Fibroblast of skin of abdomen (primary cell): ENCODE measurements at places on chromosomes 3 and 15.
A peak's percentile ranks its signal among the peaks of the same experiment; 100 is the strongest.

DNA sequence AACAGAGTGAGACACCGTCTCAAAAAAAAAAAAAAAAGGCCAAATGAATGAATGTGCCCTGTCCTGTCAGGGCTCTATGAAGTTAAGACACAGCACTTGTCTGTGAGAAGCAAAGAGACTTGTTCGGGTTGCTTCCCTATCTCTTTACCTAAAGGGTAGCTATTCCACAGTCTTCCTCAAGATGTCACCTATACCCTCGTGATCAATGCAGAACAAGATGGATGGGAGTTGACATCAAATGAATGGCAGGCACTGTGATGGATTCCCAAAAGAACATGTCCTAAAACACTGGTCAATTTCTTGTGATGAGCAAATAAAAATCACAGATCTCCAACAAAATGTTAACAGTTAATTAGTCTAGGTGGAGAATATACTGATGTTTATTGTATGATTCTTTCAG lies 9.5 kb downstream of the TADA3 start:
- no peak for DNase-seq

DNA sequence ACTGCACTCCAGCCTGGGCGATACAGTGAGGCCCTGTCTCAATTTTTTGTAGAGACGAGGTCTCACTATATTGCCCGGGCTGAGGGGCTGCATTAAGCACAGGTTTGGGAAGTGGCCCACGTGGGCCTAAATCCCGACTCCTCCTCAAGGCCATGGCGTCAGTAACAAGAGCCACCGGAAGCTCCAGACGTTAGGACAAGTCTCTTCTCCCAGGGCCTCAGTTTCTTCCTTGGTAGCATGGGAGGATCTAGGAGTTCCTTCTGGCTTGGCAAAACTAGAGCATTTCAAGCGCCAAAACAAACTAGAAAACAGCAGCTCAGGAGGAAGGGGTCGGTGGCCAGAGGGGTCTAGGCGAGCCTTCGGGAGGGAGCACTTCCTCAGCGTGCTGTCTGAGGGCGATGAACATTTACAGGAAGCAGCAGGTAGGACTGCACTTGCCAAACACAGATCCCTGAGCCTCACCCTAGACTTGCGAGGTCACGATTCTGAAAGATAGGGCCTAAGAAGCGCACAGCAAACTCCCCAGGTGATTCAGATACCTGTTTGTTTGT lies 536 bp downstream of the SNAPC5 start:
- DNase-seq = no peak

DNA sequence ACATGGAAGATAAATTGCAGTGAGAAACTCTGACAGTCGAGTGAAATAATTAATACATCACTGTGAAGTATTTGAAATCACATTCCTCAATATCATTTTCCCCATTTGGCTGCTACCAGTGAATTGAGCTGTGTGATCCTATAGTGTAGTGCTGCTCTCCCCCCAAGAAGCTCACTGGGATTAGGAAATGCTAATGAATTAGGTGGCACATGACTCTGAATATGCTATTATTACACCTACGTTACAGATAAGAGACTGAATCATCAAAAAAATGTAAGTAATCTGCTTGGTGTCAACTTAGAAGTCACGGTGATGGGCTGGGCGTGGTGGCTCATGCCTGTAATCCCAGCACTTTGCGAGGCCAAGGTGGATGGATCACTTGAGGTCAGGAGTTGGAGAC lies 34.7 kb upstream of the SYNM start:
- no peak for DNase-seq

DNA sequence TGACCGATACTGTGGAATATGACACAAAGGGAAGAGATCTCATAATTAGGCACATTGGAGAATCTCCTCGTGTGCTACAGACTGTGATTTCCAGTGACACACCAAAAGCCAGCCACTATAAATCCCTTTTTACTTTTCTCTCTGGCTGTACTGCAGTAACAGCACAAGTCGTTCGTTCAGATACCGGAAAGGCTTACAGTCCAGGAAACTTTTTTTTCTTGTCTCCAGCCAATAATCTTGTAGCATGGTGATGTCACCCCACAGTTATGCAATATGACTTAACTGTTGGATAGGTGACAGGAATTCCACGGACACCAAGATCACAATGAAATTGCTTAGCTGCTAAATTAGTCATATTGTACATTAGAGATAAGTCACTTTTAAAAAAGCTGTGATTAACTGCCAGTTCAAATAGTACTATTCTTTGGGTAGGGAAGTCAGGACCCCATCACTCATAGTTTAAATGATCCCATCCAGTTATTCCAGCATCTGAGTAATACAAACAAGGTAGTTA lies 36.3 kb upstream of the TSC22D2 start:
- peak; percentile 99 for DNase-seq

DNA sequence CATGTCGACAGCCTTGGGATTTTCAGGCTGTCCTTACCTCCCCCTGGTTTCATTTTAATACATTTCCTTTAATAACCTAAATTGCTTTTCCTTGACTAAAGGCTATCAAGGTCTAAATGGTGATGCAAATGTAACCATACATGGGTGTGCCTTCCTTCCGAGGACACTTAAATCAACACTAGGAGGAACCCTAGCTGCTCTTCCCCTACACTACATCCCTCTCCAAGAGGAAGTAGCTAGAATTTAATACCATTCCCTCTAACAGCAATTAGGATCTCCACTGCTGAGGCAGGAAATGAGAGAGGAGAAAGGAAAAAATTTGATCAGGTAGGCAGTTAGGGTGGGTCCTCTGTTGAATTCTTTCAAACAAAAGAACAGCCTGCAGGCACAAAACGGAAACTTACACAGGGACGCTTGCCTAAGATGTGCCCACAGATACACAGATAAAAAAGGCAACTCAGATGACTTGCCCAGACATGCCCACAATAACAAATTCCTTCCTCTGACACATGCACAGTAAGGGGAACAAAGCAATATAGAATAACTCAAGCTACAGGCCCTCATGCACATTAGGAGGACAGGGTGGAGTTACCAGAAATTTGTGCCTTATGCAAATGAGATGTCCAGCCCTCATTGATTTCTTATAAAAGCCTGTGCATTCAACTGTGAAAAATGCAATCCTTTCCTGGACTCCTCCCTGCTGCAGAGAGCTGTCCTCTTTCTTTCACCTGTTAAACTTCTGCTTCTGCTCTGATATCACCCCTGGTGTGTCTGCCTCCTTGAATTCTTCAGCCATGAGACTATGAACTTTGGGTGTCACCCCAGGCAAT lies 1024.4 kb upstream of the CADM2 start:
- peak; percentile 2 for DNase-seq

GRCh38 chr15:92883163-92883875 lies 16.8 kb upstream of the CHD2 start:
- DNase-seq = no peak

DNA sequence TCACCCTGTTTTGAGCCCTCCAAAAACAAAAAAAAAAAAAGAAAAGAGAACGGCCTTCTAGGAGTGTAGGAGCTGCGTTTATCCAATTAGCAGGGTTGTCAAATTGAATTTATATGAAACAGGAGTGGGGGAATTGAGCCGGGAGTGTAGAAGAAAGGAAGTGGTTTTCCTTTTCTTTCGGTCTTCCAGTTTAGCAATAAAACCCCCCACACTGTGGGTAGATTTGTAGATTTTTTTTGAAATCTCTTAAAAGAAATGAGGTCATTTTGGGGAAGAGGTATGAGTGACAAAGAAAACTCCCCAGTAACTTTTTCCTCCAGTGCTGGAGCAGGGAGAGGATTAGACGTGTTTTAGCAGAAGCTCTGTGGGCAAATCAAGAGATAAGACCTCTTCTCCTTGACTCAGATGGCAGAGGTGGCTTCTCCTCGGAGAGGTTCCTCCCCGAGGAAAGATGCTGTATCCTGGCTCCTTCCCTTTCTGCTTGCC lies 30.8 kb downstream of the BOC start:
- peak; percentile 93 for DNase-seq

- DNase-seq = no peak
These were observed 38.6 kb upstream of the NANOGP8 start for GRCh38 chr15:35123743-35124142.
